Foreskin melanocyte (primary cell): ENCODE measurements at places on chromosomes 2 and 18.

- no peak for DNase-seq
These were observed 145.1 kb upstream of the PID1 start for GRCh38 chr2:229416116-229416694.

GRCh38 chr2:163887182-163887581, 151.4 kb upstream of the FIGN start:
- no peak for DNase-seq

DNA sequence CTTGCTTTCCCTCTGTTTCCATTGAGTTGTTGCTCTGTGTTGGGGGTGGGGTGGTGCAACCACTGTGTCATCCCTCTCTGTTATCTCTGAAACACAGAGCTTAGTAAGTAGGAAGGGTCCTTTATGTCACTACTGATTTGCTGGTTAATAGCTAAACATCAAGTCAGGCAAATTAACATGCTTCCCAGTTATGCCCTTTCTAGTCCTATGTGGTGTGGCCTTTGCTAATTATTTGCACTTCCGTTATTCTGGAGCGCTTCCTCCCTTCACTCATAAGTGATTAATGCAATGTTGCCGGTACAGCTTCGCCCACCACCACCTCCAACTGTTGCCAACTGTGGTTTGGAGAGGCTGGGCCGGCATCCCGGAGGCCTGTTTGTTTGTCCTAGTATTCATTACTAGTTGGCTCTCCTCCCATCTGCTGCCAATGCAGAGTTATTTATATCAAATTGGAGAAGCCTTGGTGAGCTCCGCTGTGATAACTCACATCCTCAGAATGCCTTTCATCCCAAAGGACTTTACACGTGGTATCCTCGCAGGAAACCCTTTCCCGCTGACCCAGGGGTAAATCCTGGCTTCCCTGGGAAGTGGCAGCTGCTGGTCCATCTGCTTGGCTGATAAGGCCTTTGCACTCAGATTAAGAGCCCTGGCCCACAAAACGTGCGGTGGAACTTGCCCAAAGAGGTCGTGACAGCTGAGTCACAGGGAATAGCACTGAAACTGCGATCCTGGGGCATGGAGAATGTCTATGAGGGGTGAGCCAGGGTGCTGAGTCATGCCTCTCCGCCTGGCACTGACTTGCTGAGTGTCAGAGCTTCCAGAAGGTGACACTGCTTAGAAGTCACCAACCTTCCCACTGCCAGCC, 72.0 kb upstream of the ZCCHC2 start:
- peak; percentile 13 for DNase-seq

- peak; percentile 71 for DNase-seq
These were observed 119.0 kb upstream of the ZFP36L2 start for GRCh38 chr2:43345391-43345813.

DNA sequence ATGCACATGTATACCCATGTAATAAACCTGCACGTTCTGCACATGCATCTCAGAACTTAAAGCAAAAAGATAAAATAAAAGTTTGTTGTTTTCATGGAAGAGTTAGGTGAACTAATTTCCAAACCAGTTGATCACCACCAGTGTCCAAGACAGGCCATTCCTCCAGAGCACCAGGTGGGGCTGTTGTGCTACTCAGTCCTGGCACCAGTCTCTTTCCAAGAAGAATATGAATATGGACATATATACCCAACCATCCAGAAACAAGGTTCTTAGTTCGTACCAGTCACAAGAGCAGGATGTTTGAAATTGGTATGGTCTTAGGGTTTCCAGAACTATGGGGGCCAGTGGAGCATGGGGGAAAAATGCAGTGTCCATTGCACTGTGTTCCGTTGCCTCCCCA, 17.2 kb upstream of the TNP1 start:
- DNase-seq, result no peak

- DNase-seq, result no peak
These were observed 683.8 kb downstream of the IRS1 start for GRCh38 chr2:226115832-226116200.
